ENCODE measurements at places on chromosomes 12 and 14.

DNA sequence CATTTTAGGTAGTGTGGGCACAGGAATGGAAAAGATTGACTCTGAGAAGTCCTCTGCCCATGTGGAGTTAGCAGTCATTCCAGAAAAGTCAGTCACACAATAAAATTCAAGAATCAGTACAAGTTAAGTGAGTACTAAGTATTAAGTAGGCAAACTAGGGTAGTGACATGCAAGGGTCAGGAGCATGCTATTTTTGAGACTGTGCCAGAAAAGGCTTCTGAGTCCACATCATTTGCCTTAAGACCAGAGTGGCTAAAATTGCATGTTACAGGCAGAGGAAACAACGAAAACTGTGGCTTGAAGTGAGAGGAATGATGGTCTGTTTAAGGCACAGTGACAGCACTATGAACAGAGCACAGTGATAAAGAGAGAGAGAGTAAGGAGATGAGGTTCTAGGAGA lies 108.9 kb downstream of the SLC6A15 start:
- no peak for DNase-seq

GRCh38 chr14:64554556-64554955 lies 4.8 kb downstream of the PPP1R36 start:
- DNase-seq: no peak

DNA sequence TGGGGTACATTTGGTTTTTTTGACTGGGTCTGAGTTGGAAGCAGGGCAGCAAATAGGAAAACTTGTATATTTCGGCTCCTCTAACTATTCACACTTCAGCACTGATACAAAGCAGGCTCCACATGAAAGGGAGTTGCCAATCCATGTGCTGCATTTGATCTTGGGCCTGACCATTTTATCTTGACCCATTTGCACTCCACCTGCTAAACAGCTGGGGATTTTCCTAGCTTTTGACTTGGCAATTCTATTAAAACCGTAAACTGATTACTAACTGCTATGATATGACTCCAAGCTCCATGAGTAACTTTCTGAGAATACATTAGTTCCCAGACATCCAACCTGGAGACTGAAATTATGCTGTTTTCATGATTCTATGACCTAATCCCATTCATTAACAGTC lies 797.1 kb downstream of the BCL11B start:
- DNase-seq: no peak

DNA sequence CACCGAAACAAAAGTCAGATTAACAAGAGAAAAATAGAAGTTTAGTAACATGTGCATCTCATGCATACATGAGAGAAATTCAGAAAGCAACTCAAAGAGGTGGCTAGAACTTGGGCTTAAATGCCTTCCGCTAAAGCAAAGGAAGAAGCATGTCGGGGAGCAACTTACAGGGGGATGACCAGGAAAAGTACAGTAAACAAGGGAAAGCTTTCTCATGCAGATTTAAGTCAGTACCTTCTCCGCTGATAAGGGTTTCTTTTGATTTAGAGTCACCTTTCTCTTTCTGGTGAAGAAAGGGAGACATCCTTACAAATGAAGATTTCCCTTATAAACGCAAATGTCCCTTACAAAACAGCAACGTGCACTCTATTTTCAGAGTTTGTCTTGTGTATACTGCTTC lies 6.0 kb upstream of the RNASE6 start:
- DNase-seq: no peak

DNA sequence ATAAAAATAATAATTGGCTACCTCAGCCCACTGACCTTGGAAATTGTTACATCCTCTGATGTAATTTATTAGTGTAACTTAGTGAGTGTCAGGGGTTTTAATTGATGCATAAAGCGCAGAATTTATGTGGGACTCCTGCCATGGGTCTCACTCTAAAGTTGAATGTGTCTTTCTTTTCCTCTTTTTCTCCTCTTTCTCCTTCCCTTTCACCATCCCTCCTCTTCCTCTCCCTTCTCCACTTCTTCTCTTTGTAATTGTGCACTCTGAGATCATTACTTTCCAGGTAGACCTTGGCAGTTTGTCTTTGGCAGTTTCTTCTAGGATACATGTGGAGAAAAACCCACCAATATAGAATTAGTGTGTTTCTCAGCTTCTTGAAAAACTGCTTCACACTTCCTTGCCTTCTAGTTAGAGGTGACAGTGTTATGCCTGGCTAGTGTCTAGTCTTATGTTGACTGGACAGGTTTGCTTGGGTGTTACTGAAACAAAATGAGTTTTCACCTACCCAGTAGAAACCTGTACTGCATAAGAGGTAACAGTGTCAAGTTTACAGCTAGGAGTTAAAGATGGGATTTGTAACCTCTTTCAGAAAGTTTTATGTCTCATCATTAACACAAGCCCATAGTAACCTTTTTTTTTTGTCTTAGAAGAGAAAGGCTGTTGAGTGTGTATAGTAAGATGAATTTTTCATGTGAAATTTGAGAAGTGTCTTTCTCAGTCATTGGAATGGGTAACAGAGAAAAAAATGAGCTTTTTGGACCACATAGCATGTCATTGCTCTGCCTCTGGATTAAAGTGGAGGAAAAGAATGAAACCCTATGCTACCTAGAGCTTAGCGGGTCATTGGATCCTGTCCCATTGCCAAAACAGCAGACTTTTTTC lies 18.6 kb downstream of the PELI2 start:
- DNase-seq: no peak

DNA sequence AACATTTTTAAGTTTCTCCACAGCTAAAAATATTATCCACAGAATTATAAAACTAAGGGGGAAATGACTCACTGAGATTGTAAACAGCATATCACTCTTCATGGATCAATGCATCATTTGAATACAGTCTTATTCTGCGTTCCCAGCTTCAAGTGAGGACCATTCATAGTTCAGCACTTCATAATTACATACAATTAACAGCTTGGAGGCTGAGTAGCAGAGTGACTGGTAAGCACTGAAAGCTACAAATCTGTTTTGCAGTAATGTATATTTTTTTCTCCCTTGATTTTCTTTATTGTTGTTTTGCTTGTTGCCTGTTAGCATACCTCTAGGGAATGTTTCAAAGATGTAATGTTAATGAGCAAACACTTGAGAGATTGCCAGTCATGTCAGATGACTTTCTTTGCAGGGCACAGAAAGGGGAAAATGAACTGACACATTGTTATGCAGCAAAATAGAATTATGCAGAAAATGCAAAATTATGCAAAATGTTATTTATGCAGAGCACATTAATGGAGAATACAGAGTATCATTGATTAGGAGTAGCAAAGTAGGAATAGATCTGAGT lies 138.6 kb downstream of the RPS29 start:
- DNase-seq: no peak
